ENCODE measurements at places on chromosomes 16 and 17. TPM values are rescaled to one million over a fixed set of nuclear protein-coding genes. Genes with fewer than 3 reads are reported as not detected.

UMOD gene
- not detected for total RNA-seq

PLK1 gene
- 21.9 TPM for total RNA-seq

CCDC40 gene
- 3.2 TPM for total RNA-seq

HNF1B gene
- total RNA-seq = not detected

ZNF747 gene
- total RNA-seq = 8.4 TPM

PLCG2 gene
- 12.3 TPM for total RNA-seq

ORMDL3 gene
- 17.8 TPM for total RNA-seq

GUCY2D gene
- not detected for total RNA-seq

CTNS gene
- total RNA-seq = 28.0 TPM

FOXF1 gene
- total RNA-seq = 0.19 TPM

CDRT4 gene
- total RNA-seq = 4.9 TPM

TP53TG3C gene
- total RNA-seq = not detected

DHRS7C gene
- total RNA-seq = not detected

PAQR4 gene
- total RNA-seq = 11.3 TPM

CRYM gene
- not detected for total RNA-seq

MSI2 gene
- total RNA-seq = 13.0 TPM

KRT36 gene
- 0.16 TPM for total RNA-seq

ABCC12 gene
- not detected for total RNA-seq

MPO gene
- under 0.01 TPM for total RNA-seq

TLCD2 gene
- total RNA-seq = 1.3 TPM

KRT33A gene
- not detected for total RNA-seq

KRT20 gene
- not detected for total RNA-seq

All from bladder microvascular endothelial cell (primary cell).